ENCODE measurements at places on chromosomes 2 and 18. TPM values are rescaled to one million over a fixed set of nuclear protein-coding genes. Genes with fewer than 3 reads are reported as not detected.
A peak's percentile ranks its signal among the peaks of the same experiment; 100 is the strongest.

FOXD4L1 gene
- 0.14 TPM for total RNA-seq

RBM43 gene
- total RNA-seq, result 13.0 TPM

PARD3B gene
- 1.0 TPM for total RNA-seq

MPP4 gene
- not detected for total RNA-seq

- H3K4me3 ChIP-seq, result no peak overlapping the region
- no peaks in the 10 kb centered on the region for H3K36me3 ChIP-seq
- H3K4me1 ChIP-seq, result no peaks in the 10 kb centered on the region
- no peak for DNase-seq
Measured at GRCh38 chr2:238398577-238398976, 28.1 kb upstream of the ASB1 start.

DNA sequence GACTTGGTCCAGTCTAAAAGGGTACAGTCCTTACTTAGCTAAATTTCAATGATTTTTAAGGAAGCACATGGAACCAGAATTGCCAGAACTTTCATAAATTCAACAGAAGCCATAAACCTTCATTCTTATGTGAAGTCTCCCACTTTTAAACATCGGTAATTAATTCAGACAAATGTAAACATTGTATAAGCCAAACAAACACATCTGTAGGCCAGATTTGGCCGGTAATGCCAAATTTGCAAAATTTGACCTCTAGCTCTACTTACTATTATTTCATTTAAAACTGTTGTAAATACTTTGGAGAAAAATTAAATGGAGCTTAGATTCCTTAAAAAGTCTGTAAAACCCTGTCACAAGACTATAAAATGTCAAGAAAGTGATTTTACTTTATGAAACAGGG lies 83.2 kb upstream of the GALNT5 start:
- no peaks in the 10 kb centered on the region for H3K4me1 ChIP-seq
- H3K36me3 ChIP-seq, result no peaks in the 10 kb centered on the region
- no peak for DNase-seq
- H3K4me3 ChIP-seq, result no peak overlapping the region
- H3K27me3 ChIP-seq, result peaks cover 12% of the 10 kb centered on the region
- no peak overlapping the region for H3K27ac ChIP-seq

DNA sequence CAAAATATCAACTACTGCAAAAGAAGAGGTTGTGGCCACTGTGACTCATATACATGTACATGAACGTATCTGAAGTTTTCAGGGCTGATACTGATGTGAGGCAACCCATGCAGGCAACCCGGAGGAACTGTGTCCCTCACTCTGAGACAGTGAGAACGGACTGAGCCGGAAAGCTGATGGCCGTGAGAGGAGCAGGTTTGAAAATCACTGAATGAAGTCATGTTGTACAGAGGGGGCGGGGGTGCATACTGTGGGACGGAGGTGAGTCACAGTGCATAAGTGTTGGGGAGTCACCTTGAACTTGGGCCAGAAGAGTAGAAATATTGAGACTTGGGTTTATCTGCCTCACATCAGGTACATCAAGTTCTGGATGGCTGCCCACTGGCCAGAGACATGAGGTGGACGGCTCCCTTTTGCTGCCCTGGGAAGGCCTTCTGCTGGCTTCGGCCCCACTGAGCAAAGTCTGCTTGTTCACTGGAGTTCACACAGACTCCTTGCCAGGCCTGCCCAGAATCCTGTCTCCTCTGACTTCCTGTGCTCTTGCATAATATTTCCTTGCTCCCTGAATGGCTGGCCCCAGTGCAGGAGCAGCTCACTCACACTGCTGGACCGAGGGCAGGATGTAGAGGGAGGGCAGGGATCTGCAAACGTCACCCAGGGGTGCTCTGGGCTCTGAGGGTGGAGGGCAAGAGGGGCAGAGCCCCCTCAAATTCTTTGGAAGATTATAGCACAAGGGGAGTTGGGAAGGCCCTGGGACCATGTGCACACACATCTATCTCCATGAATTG lies 18.1 kb downstream of the EPAS1 start:
- no peak overlapping the region for H3K4me3 ChIP-seq
- H3K27me3 ChIP-seq, result peaks cover 23% of the 10 kb centered on the region
- no peaks in the 10 kb centered on the region for H3K36me3 ChIP-seq
- H3K4me1 ChIP-seq, result peaks cover 13% of the 10 kb centered on the region
- no peak for DNase-seq

DNA sequence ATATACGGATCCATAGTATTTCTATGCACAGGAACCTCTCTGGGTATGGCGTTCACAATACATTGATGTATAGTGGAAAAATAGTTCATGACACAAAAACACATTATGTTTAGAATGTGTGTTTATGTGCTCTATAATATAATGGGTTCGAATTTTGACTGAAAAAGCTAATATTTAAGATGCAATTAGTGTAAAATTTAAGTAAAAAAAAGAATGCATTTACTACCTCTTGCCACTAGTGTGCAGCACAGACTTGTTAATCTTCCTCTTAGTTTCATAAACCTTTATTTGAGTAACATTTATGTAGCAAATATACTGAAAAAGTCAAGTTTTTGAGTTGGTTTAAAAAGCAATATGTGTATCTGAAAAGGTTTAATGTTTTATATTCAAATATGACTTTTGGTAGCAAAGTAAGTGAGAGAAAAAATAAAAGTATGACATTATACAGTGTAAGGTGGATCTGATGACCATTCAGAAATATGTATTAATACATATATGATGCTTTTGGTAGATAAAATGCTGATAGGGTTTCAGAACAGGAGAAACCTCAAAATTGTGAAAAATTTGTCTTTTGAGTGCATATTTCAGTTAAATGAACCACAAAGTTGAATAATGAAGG lies 49.4 kb downstream of the CCDC102B start:
- DNase-seq, result no peak
- no peaks in the 10 kb centered on the region for H3K36me3 ChIP-seq
- no peaks in the 10 kb centered on the region for H3K4me1 ChIP-seq
- no peak overlapping the region for H3K27ac ChIP-seq

DNA sequence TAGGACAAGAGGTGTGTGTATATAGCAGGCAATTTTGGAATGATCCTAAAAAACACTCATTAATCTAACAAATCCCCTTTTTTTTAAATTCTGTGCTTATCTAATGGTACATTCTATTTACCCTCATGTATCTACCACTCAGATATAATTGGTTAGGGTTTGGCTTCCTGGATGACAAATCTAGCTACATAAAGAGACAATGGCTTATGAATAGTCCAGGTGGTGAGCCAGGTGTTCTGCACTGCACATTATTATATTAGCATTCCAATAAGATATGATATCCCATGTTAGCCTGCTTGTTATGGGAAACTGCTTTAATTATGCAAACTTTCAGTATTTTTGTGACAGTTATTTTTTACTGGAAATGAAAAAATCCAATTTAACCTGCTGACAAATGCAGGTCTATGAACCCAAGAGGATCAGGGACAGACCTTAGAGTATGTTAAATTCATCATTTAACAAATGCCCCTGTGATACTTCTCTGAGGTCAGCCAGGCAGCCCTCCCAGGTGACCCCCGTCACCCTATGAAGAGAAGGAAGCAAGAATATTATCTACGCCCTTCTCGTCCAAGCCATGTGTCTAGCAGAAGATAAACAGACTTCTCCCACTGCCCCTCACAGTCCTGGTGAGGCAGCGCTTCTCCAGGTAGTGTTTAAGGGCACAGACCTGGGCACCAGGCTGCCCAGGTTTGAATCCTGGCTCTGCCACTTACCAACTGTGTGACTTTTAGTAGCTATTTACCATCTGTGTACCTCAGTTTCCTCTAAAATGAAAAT lies 83.0 kb downstream of the ADD2 start:
- H3K4me1 ChIP-seq, result peaks cover 1% of the 10 kb centered on the region
- H3K36me3 ChIP-seq, result no peaks in the 10 kb centered on the region
- no peaks in the 10 kb centered on the region for H3K27me3 ChIP-seq
- no peak overlapping the region for H3K27ac ChIP-seq
- no peak for DNase-seq

- no peaks in the 10 kb centered on the region for H3K36me3 ChIP-seq
- no peak for DNase-seq
- no peak overlapping the region for H3K27ac ChIP-seq
- H3K4me1 ChIP-seq, result no peaks in the 10 kb centered on the region
- H3K27me3 ChIP-seq, result no peaks in the 10 kb centered on the region
- no peak overlapping the region for H3K4me3 ChIP-seq
Measured at GRCh38 chr18:28581521-28582071, 404.7 kb upstream of the CDH2 start.

DNA sequence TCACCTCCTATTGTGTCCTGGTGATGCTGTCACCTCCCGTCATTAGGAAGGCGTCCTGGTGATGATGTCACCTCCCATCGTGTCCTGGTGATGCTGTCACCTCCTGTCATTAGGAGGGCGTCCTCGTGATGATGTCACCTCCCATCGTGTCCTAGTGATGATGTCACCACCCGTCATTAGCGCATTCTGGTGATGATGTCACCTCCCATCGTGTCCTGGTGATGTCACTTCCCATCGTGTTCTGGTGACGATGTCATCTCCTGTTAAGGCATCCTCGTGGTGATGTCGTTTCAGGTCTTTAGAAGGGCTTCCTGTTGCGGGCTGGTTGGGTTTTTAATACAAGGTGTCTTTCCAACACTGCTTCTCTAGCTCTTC lies 40.7 kb downstream of the CTDP1 start:
- no peak for DNase-seq
- H3K4me1 ChIP-seq, result peaks cover 6% of the 10 kb centered on the region
- H3K27me3 ChIP-seq, result no peaks in the 10 kb centered on the region
- H3K27ac ChIP-seq, result peak overlapping the region; percentile 34
- H3K36me3 ChIP-seq, result peaks cover 66% of the 10 kb centered on the region
- no peak overlapping the region for H3K4me3 ChIP-seq

GRCh38 chr2:135745545-135745944 lies 3.9 kb downstream of the UBXN4 start:
- peaks cover 28% of the 10 kb centered on the region for H3K36me3 ChIP-seq
- H3K27me3 ChIP-seq, result no peaks in the 10 kb centered on the region
- peaks cover 32% of the 10 kb centered on the region for H3K4me1 ChIP-seq
- no peak overlapping the region for H3K4me3 ChIP-seq

- no peak overlapping the region for H3K27ac ChIP-seq
- no peaks in the 10 kb centered on the region for H3K4me1 ChIP-seq
- H3K27me3 ChIP-seq, result no peaks in the 10 kb centered on the region
- H3K36me3 ChIP-seq, result no peaks in the 10 kb centered on the region
- H3K4me3 ChIP-seq, result no peak overlapping the region
Measured at GRCh38 chr2:124081154-124081716, 56.1 kb downstream of the CNTNAP5 start.

DNA sequence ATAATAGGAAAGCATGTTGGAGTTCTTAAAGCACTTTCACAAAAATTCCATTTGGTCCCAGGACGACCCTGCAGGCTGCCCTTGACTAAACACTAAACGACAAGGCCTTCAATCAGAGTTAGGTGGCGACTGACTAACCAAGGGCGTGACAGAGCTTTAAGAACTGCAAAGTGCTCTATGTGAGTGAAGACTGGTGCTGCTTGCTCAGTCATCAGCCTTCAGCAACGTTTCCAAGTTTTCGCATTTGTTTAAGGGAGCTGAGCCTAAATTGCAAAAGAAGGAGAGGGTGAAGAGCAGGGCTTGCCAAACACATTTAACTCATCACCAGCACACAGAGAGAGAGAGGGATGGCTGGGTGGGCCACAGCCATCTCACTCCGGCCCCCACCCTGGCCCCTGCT lies 204.7 kb upstream of the PID1 start:
- H3K36me3 ChIP-seq, result no peaks in the 10 kb centered on the region
- no peak overlapping the region for H3K4me3 ChIP-seq
- H3K4me1 ChIP-seq, result no peaks in the 10 kb centered on the region
- no peak overlapping the region for H3K27ac ChIP-seq

DNA sequence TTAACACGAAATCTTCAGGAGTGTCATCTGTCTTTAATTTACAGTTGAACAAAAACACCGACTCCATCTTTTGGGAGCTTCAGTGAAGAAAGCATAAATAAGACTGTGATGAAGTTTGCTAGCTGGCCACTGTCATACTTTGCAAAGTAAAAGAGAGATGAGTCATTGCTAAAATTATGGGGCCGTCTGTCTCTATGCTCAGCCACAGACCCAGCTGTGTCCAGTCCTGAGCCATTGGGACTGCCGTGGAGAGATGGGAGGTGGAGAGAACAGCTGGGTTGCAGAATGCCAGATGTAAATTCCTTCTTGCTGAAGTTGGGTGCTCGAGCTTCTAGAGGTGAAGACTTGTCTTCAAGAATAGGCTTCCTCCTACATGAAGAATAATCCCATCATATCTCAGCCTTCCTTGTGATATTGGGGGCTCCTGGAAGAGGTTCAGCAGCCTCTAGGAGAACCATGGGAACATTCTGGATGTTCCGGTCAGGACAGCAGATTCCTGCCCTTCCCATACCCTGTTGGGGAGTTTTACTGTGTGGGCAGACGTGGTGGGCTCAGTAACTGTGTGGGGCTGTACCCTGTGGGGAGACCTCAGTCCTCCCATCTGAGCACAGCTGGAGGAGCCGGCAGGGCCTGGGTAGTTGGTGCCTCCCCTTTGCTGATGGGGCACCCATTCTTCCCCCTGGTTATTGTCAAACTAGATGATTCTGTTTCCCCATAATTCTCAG lies 71.1 kb downstream of the LDLRAD4 start:
- no peak overlapping the region for H3K27ac ChIP-seq
- H3K4me3 ChIP-seq, result no peak overlapping the region
- H3K36me3 ChIP-seq, result peaks cover 2% of the 10 kb centered on the region
- no peak for DNase-seq

DNA sequence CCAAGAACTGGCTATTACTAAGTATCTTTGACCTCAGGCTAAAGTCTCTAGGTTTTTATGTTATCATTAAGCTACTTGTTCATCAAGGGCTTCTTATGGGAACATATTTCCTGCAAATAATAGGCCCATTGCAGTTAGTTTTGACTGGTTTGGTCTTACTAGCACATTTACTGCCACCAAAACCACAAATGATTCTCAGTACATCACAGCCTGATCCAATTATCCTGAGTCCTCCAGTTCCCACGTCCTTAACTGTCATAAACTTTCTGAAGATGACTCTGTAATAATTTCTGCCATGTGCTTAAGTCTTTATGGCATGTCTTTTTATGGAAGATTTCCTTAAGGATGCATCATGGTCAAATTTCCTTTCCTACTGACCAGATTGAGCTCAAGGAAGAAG lies 123.3 kb upstream of the TANK start:
- H3K36me3 ChIP-seq, result no peaks in the 10 kb centered on the region
- DNase-seq, result no peak
- no peaks in the 10 kb centered on the region for H3K4me1 ChIP-seq
- H3K27me3 ChIP-seq, result peaks cover 14% of the 10 kb centered on the region
- H3K27ac ChIP-seq, result no peak overlapping the region

DNA sequence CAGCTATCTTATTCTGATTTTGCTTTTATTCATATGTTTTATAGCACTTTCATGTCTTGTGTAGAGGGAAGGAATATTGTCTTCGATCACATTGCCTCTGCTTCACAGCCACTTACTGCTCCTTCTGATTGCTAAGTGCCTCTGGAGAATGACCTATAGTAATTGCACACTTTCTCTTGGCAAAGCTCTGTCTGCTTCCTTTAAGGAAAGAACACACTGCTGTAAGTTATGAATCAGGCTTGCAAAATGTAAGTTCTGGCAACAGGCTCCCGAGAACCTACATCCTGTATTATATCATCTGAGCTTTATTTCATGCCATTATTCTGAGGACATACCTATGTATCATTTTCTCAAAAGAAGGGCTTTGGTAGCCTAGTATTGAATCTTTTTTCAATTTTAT lies 170.7 kb downstream of the ZNF804A start:
- no peak overlapping the region for H3K4me3 ChIP-seq
- H3K36me3 ChIP-seq, result no peaks in the 10 kb centered on the region
- DNase-seq, result no peak
- no peak overlapping the region for H3K27ac ChIP-seq
- H3K4me1 ChIP-seq, result no peaks in the 10 kb centered on the region
